NCI-H1105 treated with DMSO at 0.1 percent for 48 hours (cell line): ENCODE measurements at places on chromosomes 6 and 20.

DNA sequence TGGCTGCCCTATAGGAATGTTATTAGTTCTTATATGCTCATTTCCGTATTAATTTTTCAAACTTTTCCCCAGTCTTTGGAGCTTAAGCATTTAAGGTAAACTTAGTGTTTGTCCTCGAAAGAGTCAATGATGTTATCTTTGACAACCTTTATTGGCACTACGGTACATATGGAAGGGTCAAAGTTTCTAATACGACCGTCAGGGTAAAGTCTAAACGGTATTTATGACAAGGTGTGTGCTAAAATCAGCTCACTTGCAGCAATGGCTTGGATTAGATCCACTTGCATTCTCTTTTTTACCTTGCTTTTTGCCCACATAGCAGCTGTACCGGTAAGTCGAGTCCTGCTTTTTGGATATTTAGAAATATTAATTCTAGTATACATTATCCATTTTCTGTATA is at the start of gene MEP1A:
Gene MEP1A, plus strand, starts transcription at position 252 of the 400 bp plus-strand sequence. Its CDS starts 10 bp downstream, at position 262.
- DNase-seq, result no peak

DNA sequence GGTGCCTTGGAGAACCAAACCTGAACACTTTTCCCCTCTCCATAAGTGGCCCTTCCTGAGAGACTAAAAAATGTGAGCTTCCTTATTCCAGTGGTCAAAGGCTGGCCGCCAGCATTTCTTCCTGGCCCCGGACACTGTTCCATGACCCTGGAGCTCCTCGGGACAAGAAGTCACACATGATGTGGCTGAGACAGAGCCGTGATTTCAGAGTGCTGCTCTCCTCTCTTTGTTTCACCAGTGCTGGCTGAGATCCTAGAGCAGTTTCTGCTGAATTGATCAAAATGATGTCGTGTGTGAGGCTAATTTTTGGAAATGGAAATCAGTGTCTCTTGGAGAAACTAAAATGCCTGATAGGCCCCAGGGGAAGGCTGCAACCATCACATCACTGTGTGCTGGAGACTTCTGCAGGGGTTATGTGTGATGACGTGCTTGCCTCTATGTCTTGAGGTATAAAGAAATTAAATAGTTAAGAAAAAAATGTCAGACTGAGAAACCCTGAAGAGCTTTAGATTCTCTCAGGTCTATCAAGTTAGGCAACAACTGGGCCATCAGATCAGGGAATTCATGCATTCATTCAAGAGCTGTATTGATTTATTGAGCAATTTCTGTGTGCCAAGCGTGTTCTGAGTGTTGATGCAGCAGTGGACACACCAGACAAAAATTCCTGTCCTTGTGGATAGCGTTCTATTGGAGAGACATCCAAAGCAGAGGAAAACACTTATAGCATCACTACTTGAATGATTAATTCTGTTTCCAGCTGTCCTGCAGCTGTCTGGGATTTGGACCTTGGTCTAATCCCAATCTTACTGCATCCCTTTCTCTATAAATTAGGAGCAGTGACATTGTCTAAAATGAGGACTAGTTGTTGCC is 72.7 kb upstream of the CCN6 start:
- DNase-seq, result no peak

- no peak for DNase-seq
Observed at GRCh38 chr6:47188588-47189021, 121.1 kb downstream of the TNFRSF21 start.

GRCh38 chr6:169211881-169212280 is 41.8 kb downstream of the THBS2 start:
- no peak for DNase-seq

- DNase-seq, result no peak
Observed at GRCh38 chr6:146859795-146860495, 261.2 kb downstream of the ADGB start.

DNA sequence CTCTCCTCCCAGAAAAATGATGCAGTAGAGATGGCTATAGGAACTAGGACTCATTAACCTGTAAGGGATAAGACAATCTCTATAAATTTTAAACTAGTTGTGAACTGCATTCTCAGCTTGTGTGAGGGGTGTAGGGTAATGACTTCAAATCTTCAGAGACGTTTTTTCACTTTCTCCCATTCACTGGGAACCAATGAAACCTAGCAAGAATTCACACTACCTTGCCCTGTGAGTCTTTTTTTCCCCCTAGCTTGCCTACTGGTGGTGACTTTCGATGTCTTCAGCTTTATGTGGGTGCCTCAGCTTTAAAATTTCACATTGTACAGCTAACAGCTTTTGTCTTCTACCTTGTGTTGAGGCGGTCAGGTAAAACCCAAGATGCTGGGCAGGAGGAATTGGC is 192.0 kb downstream of the MEI4 start:
- DNase-seq, result no peak

DNA sequence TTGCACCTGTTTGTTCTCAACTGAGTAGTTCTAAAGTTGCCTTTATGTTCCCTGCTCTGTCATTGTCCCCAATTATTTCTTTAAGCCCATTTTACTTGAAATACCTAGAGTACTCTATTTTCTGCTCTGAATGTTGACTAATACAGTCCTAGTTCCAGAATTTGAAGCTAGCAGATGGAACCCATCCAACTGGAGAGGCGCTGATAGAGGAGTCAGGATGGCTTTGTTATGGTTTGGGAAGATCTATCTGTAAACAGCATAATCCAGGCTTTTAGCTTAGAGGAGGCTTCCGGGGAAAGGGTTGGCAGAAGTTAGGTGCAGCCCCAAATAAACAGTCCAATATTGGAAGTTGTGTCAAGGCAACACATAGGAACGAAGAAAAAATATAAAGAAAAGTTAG is 927.7 kb downstream of the TFAP2A start:
- DNase-seq, result no peak

- DNase-seq, result peak; percentile 83
Observed at GRCh38 chr20:48153523-48153922, 368.2 kb upstream of the SULF2 start.

GRCh38 chr20:37939701-37940560 is 37.0 kb downstream of the VSTM2L start:
- no peak for DNase-seq

- DNase-seq, result no peak
Observed at GRCh38 chr6:42988486-42989020, 4.2 kb downstream of the PPP2R5D start.

DNA sequence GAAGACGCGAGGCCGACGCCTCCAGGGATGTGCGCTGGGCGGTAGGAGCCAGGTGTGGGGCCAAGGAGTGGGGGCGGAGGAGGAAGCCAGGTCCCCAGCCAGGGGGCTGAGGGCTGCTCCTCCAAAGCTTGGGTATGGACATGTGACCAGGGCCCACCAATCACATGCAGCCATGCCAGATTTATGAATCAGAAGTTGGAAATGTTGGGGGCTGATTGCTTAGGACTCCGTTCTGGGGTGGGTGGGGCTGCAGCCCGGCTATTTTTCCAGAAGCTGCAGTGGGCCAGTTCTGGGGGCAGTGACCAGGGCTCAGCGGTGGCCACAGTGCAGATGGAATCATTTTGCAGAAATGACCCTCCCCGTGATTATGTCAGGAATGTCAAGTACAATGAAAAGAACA is 96.0 kb downstream of the CEBPB start:
- no peak for DNase-seq

DNA sequence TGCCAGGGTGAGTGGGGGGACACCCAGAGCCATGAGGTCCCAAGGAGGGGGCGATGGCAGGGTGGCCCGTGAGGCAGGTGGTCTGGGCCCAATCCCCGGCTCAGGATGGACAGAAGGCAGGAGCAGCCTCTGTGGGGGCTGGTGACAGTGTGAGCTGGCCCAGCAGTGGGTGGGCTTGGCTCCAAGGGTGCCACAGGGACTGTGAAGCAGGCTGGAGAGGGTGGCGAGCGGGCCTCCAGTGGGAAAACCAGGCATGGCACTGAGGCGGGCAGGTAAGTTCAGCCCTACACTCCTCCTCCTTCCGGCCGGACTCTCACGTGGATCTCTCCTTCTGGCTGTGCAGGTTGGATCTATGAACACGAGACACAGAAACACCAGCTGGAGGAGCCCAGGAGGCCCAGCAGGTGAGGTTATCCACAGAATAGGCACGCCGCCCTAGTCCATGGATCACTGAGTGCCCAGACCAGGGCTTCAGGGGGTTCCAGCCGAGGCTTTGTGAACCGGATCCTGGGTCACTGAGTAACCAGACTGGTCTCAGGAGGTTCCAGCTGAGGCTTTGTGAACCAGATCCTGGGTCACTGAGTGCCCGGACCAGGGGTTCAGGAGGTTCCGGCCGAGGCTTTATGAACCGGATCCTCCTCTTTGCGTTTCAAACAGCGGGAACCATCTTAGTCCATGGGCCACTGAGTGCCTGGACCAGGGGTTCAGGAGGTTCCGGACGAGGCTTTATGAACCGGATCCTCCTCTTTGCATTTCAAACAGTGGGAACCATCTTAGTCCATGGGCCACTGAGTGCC is 76.4 kb upstream of the BHLHE23 start:
- no peak for DNase-seq

- no peak for DNase-seq
Observed at GRCh38 chr6:15137086-15137485, 108.8 kb upstream of the JARID2 start.

DNA sequence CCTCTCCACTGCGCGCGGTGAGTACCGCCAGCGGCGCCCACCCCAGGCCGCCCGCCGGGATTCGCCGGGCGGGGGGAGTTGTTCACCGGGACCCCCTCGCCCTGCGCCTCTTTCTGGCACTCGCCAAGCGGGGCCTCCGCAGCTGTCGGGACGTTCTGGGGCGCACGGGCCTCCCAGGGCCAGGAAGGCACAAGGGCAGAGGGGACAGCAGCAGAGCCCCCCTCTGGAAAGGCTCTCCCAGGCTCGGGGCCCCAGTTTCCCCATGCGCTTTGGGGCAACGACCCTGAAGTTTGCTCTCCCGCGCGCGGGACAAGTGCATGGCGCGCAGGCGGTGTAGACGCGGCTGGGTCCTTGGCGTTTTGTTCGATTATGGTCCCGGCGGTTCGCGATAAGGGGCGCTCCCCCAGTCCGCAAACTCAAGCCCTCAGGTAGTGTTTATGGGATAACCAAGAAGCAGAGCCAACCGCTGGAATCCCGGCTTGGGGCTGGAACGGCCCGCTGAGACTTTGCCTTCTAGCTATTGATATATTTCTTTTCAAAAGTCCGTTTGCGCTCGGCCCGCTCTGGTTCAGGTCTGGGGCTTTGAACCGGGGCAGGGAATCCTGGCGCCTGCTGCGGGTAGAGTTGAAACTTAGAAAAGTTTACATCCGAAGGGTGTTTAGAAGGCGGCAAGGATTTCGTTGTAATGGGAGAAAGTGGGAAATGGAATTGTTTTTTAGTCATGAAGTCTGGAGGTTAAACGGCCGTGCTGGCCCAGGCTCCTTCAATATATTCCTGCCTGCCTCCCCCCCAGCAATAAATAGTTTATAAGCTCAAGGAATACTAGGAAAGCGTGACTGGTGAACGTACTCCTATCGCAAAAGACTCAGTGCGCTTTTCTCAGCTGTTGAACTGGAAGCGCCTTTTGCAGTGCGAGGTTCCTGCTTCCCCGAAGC is 595 bp downstream of the EYA2 start:
- peak; percentile 54 for DNase-seq

- DNase-seq, result no peak
Observed at GRCh38 chr6:165031502-165031901, 277.9 kb downstream of the C6orf118 start.

DNA sequence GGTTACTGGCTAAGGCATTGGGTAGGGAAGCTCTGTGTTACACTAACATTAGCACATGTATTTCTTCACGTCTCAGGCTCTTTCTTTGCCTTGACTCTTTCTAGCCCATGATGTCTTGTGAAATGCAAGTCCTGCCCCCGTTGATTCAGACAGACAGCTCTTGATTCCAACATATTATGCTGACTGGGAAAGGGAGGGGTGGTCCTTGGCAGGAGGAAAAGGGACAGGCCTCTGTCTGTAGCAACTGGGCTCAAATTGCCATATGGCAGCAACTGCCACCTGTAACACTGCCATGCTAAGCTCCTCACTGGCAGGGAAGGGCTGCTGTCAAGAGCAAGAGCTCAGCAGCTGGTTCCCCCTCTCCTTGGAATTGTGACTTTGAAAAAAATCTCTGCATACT is 5.7 kb upstream of the KCNK15 start:
- DNase-seq, result no peak

DNA sequence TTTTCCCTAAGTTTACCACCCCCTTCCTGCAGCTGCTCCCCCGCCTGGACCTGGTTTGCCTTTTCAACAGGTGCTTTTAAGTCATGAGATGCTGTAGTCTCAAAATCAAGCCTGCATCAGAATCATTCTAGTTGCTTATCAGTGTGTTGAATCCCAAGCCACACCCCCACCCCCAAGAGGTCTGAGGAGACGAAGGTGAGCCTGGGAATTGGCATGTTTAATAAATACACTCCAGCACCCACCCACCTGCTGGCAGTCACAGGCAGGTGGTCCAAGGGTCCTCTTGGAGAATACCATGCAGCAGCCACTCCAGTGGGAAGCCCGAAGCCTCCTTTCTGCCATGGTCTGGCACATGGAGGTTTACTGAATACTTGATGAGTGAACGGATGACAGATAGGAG is 1.1 kb upstream of the ADIG start:
- DNase-seq, result no peak

DNA sequence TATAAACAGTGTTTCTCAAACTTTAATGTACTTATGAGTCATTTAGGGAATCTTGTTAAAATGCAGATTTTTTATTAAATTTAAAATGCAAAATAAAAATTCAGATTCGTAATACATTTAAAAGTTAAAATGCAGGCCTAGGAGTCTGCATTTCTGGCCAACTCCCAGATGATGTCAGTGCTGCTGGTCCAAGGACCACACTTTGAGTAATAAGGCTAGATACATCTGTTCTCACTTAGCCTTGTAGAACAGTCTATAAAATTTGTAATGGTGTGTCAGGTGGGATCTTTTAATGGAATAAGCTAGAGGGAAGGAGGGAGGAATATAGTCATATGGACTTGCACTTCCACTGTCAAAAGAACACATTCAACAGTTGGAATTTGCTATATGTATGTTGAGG is 295.6 kb upstream of the BMP2 start:
- DNase-seq, result no peak

GRCh38 chr6:157634546-157634945 is 188.5 kb upstream of the SNX9 start:
- DNase-seq, result no peak

GRCh38 chr6:134097114-134097707 is 44.8 kb upstream of the SLC2A12 start:
- peak; percentile 81 for DNase-seq

DNA sequence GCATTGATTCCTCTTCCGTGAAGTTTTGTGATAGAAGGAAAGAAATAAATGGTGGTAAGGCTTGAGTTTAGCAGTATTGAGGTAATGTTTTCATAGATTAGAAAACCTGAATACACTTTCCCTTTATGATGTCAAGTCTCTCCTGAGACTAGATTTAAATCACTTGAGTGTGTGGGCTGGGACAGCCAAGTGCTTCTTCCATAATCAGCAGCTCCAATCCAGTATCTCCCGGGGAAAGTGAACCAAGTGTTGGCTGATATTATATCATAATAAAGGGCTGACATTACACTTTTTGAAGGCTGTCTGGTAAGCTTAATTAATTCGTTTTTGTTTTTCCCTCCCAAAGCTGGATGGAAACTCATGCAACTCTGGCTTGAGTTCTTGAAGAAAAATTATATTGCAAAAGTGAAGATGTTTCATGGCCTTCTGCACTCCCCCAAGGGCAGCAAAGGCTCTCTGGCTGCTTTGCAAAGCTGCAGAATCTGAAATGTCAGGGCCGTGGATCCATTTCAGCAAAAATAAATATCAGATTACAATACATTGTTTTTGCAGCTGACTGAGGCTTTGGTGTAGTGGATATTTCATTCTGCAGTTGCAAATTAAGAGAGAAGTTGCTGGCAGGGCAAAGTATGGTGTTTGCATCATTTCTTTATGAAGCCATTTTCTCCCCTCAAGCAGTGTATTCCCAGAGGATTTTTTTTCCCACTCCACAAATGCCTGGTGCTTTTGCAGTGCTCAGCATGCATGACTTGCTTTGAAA is 101.2 kb downstream of the MKKS start:
- DNase-seq, result peak; percentile 30
